ENCODE measurements at places on chromosomes 5 and 9.

GRCh38 chr9:117574099-117574498, 130.1 kb upstream of the TLR4 start:
- DNase-seq = no peak

DNA sequence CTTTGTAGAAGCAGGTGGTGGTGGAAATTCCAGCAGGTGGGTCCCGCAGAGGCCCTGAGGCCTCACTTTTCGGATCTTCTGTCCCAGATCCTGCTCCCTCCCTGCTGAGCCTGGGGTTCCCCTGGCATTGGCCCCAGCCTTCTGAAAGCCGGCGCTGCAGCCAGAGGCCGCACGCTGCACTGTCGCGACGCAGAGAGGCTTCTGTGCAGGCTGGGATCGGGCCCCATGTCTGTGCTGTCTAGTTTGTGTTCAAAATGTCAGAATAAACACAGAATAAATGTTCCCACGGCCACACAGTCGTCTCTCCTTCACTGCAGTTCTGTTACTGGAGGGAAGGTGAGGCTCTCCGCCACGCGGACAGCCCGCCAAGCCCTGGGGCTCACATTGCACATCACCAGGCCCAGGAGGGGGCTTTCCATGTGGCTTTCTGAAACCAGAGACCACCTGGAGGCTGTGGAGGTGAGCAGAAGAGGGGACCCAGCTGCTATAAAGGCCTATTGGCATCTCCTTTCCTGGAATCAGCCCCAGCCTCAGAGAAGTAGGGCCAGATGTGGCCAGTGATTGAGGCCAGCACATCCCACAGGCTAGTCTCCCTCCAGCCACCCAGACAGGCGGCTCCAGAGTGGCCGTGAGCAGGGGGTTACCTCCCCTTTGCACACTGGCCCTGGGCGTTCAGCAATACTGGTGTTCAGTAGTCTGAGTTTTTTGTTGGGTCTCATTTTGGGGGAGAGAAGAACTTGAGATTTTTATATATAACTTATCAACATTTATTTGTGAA, 46.5 kb downstream of the USP20 start:
- DNase-seq = no peak

- DNase-seq = no peak
Measured at GRCh38 chr5:122421374-122422079, 109.5 kb downstream of the SNCAIP start.

DNA sequence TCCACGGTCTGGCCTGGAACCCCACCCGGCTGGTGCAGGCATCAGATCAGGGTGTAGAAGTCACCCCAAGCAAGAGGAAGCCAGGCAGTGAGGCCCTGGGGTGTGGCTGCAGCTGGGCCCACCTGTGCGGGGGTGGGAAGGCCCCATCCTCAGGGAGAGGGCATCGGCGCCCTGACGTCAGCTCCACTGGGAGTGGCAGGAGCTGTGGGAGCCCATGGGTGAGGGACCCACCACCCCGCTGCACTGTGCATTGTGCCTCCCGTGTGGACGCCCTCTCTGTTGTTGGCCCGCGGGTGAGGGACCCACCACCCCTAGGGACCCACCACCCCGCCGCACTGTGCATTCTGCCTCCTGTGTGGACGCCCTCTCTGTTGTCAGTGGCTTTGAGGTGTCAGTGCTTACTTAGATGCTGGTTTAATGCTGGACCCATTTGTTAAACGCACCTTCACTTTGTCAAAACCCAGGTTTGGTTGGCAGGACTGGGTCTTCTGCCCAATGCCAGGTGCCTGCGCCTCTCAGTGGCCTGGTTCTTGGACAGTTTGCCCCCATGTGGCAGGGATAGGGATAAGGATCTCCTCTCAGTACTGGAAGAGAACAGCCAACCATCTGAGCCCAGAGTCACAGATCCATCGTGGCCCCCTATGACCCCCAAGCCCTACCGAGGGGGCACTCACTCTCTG, 6.9 kb upstream of the EXOC3 start:
- no peak for DNase-seq

DNA sequence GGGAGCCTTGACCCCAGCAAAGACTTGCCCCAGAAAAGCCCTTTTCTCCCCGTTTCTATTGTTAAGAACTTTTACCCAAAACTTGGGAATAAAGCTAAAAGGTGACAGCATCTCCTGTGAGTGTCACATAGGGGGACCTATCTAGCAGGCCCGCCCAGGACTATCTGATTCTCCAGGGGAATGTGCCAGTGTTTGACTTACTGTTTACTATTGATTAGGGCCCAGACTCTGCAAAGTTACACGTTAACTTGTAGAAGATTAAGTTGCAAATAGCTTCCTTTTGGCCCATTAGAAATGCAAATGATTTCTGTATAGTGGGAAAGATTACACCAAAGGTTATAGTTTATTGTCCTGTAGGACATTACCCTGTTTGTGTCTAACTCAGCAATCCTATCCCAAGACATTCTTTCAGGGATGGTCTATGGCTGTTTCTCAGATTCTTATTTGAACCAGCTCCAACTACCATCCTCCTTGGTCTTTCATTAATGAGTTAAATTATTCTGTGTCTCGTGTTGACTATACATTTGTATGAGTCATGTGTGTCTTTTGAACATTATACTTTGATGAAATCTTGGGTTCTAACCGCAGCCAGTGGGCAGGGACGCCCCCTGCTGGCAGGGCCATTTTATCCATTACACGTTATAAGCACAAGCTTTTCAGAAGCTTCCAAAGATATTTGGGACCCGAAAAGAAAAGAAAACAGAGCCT, 60.7 kb downstream of the HRH2 start:
- peak; percentile 82 for DNase-seq

GRCh38 chr5:83124593-83124992, 47.2 kb downstream of the XRCC4 start:
- no peak for DNase-seq

DNA sequence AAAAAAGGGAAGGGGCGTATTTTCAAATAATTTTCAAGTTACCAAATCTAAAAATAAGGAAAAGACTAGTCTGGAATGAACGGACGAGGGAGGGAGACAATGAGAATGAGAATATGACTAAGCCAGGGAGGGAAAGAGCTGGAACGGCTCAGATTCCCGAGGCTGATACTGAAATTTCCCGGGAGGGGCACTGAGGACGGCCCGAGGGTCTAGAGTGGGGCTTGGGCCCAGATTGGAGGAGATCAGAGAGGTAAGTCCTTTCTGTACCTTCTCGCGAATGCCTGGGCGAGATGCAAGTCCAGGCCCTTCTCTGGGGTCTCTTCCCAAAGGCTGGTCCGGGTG, 3.4 kb upstream of the CCIN start:
- no peak for DNase-seq

- no peak for DNase-seq
Measured at GRCh38 chr5:110072651-110073050, 382.9 kb downstream of the MAN2A1 start.

GRCh38 chr9:111975709-111976108, 79.1 kb downstream of the UGCG start:
- DNase-seq = no peak

DNA sequence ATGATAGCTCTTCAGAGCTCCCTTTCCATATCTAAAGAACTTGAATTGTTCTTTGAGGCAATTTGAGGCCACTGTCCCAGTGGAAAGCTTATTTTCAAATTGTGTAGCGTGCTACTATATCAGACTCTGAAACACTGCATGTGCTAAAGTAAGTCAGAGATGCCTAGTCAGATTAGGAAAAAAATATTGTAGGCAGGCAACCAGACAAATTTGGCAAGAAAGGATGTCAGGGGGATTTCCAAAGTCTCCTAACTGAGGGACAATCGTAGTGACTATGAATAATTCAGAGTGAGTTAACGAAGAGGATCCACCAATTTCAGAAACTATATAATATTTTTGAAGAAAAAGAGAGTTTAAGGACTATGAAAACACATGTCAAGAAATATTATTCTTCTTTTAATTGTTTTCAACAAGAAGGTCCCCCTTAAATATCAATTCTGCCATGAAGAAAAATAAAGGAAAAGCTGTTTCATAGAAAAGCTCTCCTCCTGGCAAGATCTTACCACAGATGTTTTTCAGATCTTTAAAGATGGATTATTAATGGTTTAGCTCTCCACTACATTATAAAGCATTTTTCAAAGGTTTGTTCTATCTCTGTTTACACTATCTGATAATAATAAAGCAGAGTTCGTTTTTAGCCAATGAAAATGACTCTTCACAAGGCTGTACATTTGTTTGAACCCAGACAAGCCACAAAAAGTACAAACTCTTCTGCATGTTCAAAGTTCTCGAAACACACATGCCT, 273.5 kb upstream of the PTGER4 start:
- no peak for DNase-seq

DNA sequence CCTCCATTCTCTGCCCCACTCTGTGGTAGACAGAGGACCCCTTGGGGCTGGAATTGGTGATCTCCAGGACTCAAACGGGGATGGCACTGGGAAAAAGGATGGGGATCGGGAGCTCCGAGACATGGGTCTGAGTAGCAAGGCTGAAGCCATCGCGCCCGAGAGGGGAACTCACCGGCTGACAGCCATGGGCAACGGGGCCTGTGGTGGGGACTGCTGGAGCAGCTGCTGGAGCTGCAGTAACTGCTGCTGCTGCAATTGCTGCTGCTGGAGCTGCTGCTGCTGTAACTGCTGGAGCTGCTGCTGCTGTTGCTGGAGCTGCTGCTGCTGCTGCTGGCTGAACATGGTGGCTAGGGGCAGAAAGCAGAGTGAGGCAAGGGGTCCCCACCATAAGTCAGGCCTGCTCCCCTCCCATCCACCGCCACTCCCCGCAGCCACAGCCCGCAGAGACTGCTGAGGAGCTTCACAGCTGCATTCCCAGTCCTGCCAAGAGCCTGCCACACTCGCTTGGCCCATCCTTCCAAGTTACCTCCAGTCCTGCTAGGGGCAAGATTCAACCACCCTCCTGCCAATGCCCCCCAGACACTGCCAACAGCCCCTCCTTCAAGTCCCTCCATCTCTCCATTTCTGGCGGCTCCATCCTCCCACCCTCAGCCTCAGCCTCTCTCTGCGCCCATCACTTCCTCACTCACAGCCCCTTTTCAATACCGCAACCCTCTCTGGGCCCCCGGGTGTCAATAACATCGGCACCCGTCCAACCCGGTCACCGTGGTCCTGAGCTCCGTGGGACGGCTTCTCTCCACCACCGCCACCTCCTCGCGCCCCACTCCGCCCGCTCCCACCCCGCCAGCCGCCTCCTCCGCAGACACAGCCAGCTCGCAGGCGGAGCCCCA, 611 bp downstream of the CIZ1 start:
- DNase-seq = no peak

GRCh38 chr5:136235321-136235720, 42.4 kb upstream of the SMIM32 start:
- no peak for DNase-seq

GRCh38 chr5:606526-607399, 5.4 kb upstream of the CEP72 start:
- DNase-seq = no peak

DNA sequence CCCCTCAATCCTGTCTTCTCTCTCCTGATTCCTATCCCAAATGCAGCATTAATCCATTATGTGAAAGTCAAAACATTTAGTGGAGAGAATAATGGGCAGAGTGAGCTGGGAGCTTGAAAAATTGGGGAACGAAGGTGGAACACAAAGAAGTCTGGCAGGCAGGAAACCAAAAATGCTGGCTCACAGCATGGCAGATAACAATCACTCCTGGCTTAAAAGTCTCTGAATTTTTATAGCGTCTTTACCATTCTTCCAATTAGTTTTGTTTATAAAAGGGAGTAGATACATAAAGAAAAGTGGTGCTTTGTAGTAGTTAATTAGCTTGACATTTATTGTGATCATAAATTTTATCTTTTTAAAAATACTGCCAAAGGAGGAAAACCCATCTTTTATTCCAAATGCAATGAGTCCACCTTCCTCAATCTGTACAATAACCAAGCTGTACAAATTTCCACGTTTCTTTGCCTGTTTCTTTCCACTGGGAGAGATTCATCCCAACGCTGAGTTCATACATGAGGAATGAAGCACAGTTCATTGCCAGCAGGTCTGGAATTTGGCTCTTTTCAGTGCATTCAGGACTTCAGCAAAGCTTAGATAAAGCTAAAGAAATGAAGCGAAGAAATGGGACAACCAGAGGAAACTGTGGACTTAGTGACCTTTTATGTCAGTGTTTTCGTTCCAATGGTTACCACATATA, 174.7 kb downstream of the HMHB1 start:
- DNase-seq = no peak

GRCh38 chr5:158589939-158590338, 509.8 kb downstream of the EBF1 start:
- DNase-seq = no peak

- no peak for DNase-seq
Measured at GRCh38 chr9:4814913-4815312, 22.2 kb downstream of the RCL1 start.

DNA sequence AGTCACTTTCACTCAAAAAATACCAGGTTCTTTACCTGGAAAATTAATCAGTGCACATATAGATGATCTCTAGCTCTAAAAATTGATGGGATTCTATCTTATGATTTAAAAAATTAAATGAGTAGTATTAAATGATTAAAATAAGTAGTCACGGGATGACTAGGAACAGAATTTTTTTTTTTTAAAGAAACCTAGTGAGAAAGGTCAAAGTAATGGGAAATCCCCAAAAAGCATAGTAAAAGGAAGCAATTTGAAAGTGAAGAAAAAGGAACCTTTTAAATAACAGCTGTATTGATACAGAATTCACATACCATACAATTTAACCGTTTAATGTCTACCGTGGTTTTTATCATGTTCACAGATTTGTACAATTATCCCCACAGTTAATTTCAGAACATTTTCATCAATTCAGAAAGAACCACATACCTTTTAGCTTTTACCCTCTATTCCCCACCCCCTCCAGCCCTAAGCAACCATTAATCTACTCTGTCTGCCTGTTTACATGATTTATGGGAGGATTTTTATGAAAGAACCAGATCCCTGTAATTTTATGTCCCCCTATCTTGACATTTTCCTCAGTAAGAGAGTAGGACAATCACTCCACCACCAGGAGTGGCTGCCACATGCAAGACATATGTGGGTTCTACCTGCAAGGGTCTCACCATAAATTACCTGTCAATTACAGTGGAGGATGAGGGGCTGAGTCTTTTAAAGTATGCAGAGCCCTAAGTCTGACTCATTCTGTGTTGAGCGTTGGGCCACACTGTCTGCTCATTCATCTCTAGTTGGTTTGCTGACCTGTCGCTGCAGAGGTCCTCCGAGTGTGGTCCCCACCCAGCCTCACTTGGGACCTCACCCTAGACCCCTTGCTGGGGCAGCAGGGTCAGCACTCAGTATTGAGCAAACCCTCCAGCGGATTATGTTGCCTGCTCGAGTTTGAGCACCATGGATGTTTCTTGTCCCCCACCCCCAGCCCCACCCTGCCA, 16.0 kb downstream of the ANKRD33B start:
- DNase-seq = no peak

DNA sequence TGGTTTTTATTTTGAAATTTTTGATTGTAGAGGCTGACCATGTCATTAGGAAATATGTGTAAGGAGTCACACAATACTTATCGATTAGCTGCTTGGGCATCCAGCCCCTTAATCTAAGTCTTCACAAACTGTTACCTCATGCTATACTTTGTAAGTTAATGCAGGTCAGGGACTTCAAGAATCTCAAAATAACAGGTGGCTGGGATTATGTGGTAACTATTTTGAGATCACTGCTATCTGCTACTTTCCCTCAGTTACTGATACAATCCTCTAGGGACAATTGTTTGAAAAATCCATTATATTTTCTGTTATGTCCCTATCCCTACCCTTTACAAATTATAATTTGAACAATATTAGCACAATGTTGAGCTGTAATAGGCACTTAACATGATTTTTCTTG, 21.7 kb downstream of the FTMT start:
- no peak for DNase-seq

Measured in stimulated activated CD4-positive, alpha-beta T cell treated with anti-CD3 and anti-CD28 coated beads, Interleukin-2, amount 100 ng/mL, for 24 hours (primary cell).